ENCODE measurements at places on chromosomes 2 and 18.

GRCh38 chr2:237060534-237061312 lies 25.0 kb upstream of the COPS8 start:
- DNase-seq, result peak; percentile 35

- no peak for DNase-seq
These were observed 770.7 kb upstream of the SLC8A1 start for GRCh38 chr2:41222593-41222992.

- DNase-seq, result no peak
These were observed 673 bp upstream of the SMCHD1 start for GRCh38 chr18:2654928-2655177.

DNA sequence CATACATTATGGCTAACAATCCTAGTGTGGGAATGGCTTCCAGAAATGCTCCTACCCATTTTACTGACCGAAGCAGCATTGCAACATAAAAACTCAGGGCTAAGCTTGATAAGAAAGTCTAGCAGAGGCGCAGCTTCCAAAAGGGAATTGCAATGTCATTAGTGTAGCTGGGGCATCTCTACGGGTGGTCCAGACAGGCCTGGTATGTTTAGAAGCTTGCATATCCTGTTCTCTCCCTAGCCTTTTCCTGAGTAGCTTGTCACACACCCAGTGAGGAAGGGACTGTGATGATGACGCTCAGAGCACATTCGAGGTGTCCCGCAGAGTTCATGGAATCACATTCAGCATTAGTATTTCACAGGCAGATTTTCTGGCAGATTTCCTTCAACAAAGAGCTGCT lies 38.0 kb upstream of the COL5A2 start:
- DNase-seq, result peak; percentile 42

Data from fibroblast of skin of left biceps (primary cell).